Activated naive CD4-positive, alpha-beta T cell treated with anti-CD3 and anti-CD28 coated beads, Interleukin-2, amount 10 ng/mL, durations not matched to agents 5 hours and 36 hours (primary cell): ENCODE measurements at places on chromosomes 3 and 15. TPM values are rescaled to one million over a fixed set of nuclear protein-coding genes. Genes with fewer than 3 reads are reported as not detected.

Gene PTH1R
- not detected for total RNA-seq

Gene ELL3
- 1.7 TPM for total RNA-seq

Gene BCL2A1
- 29.6 TPM for total RNA-seq

Gene SLC38A3
- total RNA-seq, result not detected

Gene NR1I2
- not detected for total RNA-seq

Gene RARRES1
- not detected for total RNA-seq

Gene MELTF
- 8.5 TPM for total RNA-seq

Gene WDR93
- total RNA-seq, result not detected

Gene FBXL22
- 1.1 TPM for total RNA-seq

Gene GPR160
- 17.4 TPM for total RNA-seq

Gene ZNF660
- total RNA-seq, result not detected

Gene CDCP1
- 6.2 TPM for total RNA-seq

Gene CAND2
- 0.39 TPM for total RNA-seq

Gene HRH1
- total RNA-seq, result 0.22 TPM

Gene SERF2
- total RNA-seq, result 940 TPM

Gene ARHGAP11A
- 105 TPM for total RNA-seq

Gene ZNF662
- total RNA-seq, result 0.71 TPM

Gene EPHB1
- 0.87 TPM for total RNA-seq

Gene KCNMB2
- not detected for total RNA-seq

Gene TMEM212
- not detected for total RNA-seq

Gene CRABP1
- total RNA-seq, result not detected

Gene CHRFAM7A
- total RNA-seq, result not detected

Gene DUOX1
- total RNA-seq, result not detected

Gene ANKRD63
- 0.23 TPM for total RNA-seq

Gene SOX2
- not detected for total RNA-seq

Gene RAB6B
- not detected for total RNA-seq

Gene TM4SF18
- not detected for total RNA-seq

Gene SLC22A14
- total RNA-seq, result not detected

Gene ANKRD34C
- total RNA-seq, result not detected

Gene RBSN
- total RNA-seq, result 19.7 TPM

Gene GOLGA6L7
- not detected for total RNA-seq

Gene TTLL13
- 0.20 TPM for total RNA-seq

Gene STXBP5L
- total RNA-seq, result not detected

Gene TUSC7
- not detected for total RNA-seq

Gene TRPM1
- total RNA-seq, result not detected

Gene WDR73
- total RNA-seq, result 21.7 TPM
